Esophagus mucosa (tissue), 1 donor: ENCODE measurements at places on chromosomes 2 and 18.
A peak's percentile ranks its signal among the peaks of the same experiment; 100 is the strongest.

GRCh38 chr18:69936191-69936558 is 11.5 kb downstream of the CD226 start:
- no peak for ATAC-seq

- ATAC-seq, result no peak
Observed at GRCh38 chr2:212032032-212032431, 506.6 kb downstream of the ERBB4 start.

- ATAC-seq, result peak; percentile 93
Observed at GRCh38 chr18:57803103-57803969, at the start of gene ATP8B1. ATP8B1 (minus strand) TSS chr18:57803315; CDS start chr18:57731807, 71,508 bp downstream.

GRCh38 chr2:165573534-165574461 is 104.3 kb downstream of the CSRNP3 start:
- no peak for ATAC-seq

- ATAC-seq, result no peak
Observed at GRCh38 chr2:130744287-130745117, 10.8 kb upstream of the AMER3 start.

DNA sequence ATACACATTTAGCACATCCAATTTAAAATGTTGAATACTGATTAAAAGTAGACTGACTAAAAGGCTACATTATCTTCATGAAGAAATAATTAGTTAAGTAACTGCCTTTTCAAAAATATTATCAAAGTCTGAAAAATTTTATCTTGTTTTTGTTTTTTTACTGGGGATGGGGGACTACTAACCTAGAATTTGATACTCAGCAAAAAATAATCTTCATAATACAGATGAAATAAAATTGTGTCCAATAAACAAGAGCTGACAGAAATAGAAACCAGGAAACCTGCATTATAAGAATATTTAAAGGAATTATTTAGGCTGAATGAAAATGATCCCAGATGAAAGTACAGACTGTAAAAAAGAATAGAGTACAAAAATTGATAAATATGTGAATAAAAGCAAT is 200.7 kb upstream of the RGPD4 start:
- no peak for ATAC-seq

GRCh38 chr2:64792995-64793639 is 139.4 kb upstream of the SERTAD2 start:
- ATAC-seq, result no peak

- ATAC-seq, result no peak
Observed at GRCh38 chr2:24894750-24895149, 25.3 kb downstream of the ADCY3 start.

DNA sequence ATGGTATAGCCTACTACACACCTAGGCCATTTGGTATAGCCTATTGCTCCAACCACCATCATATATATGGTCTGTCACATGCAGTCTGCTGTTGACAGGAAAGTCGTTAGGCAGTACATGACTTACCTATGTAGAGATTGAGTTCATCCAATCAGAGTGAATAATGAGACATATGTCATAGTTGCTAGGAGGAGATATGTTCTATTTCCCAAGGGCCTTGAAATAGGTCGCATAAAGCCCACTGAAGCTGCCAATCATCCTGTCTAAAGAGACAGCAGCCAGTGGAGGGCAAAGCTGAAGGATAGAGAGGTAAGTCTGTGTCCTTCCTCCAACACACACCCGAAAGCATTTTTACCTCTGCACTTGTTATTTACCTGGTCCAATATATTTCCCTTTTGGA is 263.4 kb downstream of the PTPRM start:
- no peak for ATAC-seq

- no peak for ATAC-seq
Observed at GRCh38 chr2:144354953-144355352, 165.0 kb downstream of the ZEB2 start.

GRCh38 chr2:16717477-16717876 is 51.8 kb upstream of the CYRIA start:
- no peak for ATAC-seq

- ATAC-seq, result no peak
Observed at GRCh38 chr18:27278131-27278530, 93.0 kb upstream of the CHST9 start.

- ATAC-seq, result peak; percentile 91
Observed at GRCh38 chr2:14577843-14578242, 54.7 kb upstream of the LRATD1 start.

DNA sequence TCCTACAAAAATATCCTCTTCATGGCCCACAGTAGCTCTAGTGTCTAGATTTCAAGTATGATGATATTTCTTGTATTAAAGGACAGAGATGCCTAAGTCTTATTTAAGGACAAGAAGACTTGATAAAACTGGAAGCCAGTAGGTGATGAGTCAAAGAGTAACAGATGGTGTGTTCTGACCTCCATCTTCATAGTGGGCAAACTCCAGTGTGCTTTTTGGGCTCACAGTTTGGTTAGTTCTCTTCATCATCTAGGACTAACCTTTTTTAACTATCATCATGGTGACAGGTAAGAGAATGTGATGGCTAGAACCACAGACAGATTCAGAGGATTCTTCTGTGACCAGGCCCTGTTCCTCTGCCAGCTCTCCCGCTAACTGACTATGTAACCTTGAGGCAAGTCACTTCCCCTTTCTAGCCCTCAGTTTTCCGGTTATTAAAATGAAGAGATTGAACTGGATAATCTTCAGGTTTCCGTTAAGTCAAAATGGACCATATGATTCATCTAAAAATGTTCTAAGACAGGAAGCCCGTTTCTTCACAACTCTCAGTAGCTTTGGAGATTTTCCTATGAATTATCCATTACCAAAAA is 140.3 kb upstream of the RASGRP3 start:
- no peak for ATAC-seq

DNA sequence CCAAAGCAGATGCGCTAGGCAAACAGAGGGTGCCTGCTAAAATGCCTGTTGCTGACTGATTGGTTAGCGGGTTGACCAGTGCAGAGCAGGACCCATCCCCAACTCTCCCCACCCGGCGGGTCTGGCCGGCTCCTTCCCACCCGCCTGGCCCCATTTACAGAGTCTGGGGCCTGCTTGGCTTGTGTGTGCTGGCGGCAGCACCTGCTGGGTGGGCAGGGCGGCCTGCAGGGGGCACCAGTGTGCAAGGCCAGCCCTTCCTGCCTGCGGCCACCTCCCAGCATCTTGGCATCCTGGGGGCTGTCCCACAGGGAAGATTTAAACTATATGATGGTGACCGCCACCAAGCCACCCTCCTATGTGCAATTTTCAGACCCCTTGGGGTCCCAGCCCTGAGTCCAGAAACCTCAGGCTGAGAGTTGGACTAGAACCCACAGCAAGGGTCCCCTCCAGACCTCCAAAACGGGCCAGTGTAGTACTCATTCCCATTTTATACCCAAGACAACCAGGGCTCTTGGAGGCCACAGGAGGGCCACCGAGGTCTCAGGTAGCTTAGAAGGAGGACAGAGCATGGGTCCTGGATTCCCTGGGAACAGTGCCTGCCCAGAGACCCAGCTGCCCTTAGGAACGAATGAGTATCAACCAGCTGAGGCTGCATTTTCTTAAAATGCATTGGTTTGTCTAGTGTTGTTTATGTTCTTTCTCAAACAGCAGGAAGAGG is 173.6 kb downstream of the SMAD7 start:
- ATAC-seq, result peak; percentile 68

GRCh38 chr2:102619414-102620319 is at the start of gene SLC9A2:
SLC9A2 (plus strand) TSS chr2:102619553; CDS start chr2:102619849, 296 bp downstream.
- ATAC-seq, result peak; percentile 55

DNA sequence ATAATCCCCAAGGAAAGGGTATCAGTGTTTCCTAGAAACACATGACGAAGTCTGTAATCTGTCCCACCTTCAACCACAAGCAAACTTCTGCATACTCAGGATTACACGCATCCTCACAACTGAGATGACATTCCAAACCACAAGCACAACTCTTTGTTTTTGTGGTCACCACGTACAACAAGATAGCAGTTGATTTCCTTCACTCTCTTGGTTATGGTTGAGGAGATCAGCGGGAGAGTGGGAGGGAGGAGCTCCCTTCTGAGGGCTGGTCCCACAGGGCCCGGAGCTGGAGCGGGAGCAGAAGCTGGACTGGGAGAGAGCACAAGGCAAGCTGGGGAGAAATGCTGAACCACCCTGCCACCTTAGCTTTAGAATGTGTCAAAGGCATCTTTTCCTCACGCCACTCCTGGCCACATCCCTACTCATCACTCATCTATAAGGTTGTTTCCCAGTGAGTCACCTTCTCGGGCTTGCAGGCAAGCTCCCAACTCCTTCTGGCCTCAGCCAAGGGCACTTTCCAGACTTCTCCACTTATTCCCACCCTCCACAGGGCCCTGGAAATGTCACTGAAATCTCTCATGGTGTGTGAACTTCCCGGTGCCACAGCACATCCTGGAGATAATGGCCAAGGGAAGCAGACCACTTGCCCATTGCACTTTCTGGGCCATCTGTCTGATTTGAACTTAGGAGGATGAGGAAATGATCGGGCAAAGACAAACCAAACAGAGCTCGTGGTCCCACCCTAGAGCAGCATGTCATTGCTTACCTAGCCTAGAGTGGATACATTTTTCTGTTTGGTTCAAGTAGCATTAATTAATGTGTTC is 98.9 kb upstream of the LGALSL start:
- peak; percentile 62 for ATAC-seq

- ATAC-seq, result no peak
Observed at GRCh38 chr2:33477473-33478468, 1.3 kb downstream of the RASGRP3 start.

DNA sequence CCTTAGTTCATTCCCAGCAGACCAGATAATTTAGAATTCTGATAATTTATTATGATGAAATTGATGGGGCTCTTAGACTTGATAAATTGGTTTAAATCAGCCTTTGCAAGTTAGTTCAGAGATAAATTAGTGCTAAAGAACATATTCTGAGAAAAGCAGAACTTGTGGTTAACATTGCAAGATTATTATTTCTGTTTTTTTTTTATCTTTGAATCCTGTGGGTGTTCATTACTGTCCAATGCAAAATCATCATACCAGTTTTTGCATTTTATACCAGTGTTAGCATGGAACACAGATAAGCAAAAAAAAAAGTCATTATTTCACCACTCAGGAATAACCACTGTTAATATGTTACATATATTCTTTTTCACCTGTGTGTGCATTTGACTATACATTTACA is 9.1 kb downstream of the SEPTIN2 start:
- no peak for ATAC-seq

DNA sequence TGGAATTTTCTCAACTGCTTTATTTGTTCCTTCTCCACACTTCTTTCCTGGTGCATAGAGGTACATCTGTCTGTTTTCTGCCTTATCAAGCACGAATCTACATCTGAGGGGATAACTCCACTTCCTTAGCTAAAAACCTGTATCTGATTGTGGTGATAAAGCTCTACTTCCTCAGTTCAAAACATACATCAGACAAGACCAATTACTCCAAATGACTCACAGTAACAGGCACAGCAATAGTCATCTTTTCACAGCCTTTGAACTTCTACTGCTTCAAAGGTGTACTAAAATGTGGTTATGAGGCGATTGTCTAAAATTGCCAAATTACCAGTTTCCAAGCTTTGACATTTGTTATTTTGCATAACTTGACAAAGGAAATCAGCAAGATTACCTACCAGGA is 803.6 kb upstream of the ZEB2 start:
- peak; percentile 63 for ATAC-seq

DNA sequence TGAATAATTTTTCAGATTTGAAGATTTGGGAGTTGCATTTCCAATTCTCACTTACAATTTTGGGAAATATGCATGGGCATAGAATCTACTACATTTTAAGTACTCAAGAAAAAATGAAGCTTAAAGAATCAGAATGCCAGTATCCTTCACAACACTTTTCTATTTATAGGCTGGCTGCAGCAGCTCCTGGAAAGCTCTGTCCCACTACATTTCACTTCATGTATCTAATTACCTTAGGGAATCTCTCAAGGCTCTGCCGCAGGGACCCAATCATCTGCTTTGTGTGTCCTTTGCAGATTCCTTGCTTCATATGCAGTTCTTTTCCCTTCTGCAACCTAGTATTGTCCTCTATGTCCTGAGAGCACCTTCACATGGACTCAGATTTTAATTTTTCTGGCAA is 102.9 kb downstream of the NUP35 start:
- no peak for ATAC-seq

DNA sequence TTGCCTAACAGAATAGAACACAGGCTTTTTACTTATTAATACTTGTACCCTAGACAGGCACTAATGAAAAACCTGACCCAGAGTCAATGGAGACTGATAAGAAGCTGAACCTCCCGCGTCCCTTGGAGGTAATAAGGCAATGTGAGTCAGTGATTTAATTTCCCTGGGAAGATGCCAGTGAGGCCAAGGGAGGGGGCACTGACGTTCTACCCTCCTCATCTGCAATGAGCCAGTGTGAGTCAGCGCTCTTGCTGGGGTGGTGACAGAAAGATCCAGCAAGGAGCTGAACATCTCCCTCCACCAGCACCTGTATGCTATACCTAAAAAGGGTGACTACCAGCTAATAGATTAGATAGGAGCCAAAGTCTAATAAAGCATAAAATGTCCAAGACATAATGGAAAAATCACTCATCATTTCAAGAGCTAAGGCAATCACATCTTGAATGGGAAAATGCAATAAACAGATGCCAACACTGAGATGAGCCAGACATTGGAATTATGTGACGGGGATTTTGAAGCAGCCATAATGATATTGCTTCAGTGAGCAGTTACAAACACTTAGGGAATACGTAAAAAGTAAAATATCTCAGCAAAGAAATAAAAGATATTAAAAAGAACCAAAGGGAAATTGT is 116.9 kb downstream of the TPGS2 start:
- peak; percentile 62 for ATAC-seq

DNA sequence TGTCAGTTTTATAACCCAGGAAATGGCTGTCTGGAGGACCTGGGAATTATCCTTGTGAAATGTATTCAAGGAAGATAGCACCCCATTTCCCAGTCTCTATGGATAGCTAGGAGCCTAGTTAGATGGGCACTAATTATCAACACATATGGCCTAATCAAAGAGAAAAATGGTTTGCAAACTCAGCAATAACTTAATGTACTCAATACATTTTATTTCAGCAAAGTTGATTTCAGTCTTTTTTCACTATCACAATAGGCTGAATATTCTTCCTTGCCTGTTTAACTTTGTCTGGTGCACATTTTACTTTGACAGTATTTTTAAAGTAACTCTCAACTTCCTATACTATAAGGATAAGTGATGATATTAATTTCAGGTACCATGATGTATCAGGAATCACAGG is 756.3 kb downstream of the CCDC85A start:
- ATAC-seq, result no peak

DNA sequence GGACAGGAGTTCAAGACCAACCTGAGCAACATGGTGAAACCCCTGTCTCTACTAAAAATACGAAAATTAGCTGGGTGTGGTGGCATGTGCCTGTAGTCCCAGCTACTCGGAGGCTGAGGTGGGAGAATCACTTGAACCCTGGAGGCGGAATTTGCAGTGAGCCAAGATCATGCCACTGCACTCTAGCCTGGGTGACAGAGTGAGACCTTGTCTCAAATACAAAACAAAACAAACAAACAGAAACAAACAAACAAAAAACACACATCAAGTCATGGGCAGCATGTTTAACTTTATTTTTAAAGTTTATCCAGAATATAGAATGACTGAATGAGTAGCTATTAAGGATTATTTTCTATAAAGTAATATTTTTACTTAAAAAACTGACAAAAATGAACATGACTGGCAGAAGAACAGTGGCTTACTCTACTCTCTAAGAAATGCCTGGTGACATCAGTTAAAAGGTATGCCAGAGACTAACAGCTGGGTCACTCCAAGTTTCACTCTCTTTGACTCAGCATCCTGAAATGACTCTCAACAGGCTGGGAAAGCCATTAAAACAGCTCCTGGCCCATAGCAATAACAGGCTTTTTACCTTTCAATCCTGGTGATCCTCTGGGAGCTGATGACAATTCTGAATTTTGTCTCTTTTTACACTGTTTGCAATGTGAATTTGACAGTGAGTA is 281.6 kb upstream of the STON1 start:
- peak; percentile 72 for ATAC-seq

GRCh38 chr2:54416166-54416813 is 39.8 kb upstream of the SPTBN1 start:
- peak; percentile 93 for ATAC-seq
